ENCODE measurements at places on chromosomes 5 and 9. TPM values are rescaled to one million over a fixed set of nuclear protein-coding genes. Genes with fewer than 3 reads are reported as not detected.

- no peaks in the 10 kb centered on the region for H3K27me3 ChIP-seq
- H3K27ac ChIP-seq: no peak overlapping the region
- H3K36me3 ChIP-seq: no peaks in the 10 kb centered on the region
Observed at GRCh38 chr9:124330011-124330697, 72.4 kb downstream of the NEK6 start.

- no peaks in the 10 kb centered on the region for H3K4me1 ChIP-seq
- no peak overlapping the region for H3K27ac ChIP-seq
- H3K4me3 ChIP-seq: no peak overlapping the region
- no peaks in the 10 kb centered on the region for H3K36me3 ChIP-seq
Observed at GRCh38 chr5:104298518-104298917, 735.9 kb upstream of the NUDT12 start.

DNA sequence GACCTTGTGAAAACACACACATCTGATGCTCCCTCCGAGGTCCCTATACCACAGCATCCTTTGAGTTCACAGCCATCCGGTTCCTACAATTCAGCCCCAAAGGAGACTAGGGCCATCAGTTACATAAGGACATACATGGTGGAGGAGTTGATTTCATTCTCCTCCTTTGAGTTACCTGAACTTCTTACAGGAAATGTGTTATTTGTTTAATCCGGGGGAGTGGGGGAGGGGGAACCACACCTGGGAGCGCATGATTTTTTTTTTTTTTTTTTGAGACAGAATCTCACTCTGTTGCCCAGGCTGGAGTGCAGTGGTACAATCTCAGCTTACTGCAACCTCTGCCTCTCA, 30.7 kb downstream of the SEMA4D start:
- peaks cover 11% of the 10 kb centered on the region for H3K36me3 ChIP-seq
- H3K4me3 ChIP-seq: peak overlapping the region; percentile 78
- H3K27me3 ChIP-seq: no peaks in the 10 kb centered on the region
- no peak for DNase-seq
- H3K4me1 ChIP-seq: peaks cover 82% of the 10 kb centered on the region

- H3K4me3 ChIP-seq: no peak overlapping the region
- H3K36me3 ChIP-seq: no peaks in the 10 kb centered on the region
- peaks cover 8% of the 10 kb centered on the region for H3K27me3 ChIP-seq
- H3K4me1 ChIP-seq: no peaks in the 10 kb centered on the region
Observed at GRCh38 chr5:74096325-74096724, 470.3 kb downstream of the ARHGEF28 start.

GRCh38 chr5:179607160-179607931, 16.1 kb downstream of the HNRNPH1 start:
- DNase-seq: no peak
- H3K4me1 ChIP-seq: peaks cover 26% of the 10 kb centered on the region
- peaks cover 20% of the 10 kb centered on the region for H3K36me3 ChIP-seq
- H3K27ac ChIP-seq: peak overlapping the region; percentile 45
- no peaks in the 10 kb centered on the region for H3K27me3 ChIP-seq

PDLIM4 gene
- total RNA-seq: not detected

ADAM19 gene
- total RNA-seq: 358 TPM

EGFLAM gene
- not detected for total RNA-seq

TRIM7 gene
- not detected for total RNA-seq

PRLR gene
- total RNA-seq: not detected

N4BP3 gene
- total RNA-seq: 0.20 TPM
